Omental fat pad (tissue), 4 donors: ENCODE measurements at places on chromosomes 2 and 18.

GRCh38 chr2:200945395-200945729 is 18.1 kb downstream of the ORC2 start:
- DNase-seq = no peak

DNA sequence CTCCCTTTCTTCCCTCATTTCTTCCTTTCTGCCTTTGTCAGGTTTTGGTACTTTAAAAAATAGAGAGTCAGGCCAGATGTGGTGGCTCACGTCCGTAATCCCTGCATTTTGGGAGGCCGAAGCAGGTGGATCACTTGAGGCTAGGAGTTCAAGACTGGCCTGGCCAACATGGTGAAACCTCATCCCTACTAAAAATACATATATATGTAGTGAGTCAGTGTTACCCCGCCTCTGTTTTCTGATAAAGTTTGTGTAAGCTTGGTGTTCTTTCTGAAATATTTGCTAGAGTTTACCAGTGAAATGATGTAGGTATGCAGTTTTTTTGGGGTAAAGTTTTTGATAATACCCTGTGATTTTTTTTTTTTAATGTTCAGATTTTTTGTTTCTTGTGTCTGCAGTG is 58.8 kb downstream of the DGKD start:
- no peak for DNase-seq

DNA sequence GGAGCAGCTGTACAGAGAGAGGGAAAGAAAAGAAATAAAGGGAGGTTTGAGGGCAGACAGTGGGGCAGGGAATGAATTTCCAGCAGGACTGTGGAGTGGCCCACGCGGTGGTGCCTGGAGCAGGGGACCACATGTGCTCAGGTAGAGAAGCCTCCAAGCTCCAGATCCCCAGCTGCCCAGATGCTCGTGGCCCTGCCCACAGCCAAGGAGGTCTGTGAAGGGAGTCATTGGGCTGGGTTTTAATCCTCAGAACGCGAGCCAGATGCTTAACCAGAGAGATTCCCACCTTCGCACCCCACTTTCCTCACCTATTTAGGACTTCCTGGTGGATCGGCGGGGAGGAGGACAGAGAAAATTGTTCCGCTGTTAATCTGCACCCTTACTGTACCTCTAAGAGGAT is 369.4 kb downstream of the PARD3B start:
- DNase-seq = no peak

DNA sequence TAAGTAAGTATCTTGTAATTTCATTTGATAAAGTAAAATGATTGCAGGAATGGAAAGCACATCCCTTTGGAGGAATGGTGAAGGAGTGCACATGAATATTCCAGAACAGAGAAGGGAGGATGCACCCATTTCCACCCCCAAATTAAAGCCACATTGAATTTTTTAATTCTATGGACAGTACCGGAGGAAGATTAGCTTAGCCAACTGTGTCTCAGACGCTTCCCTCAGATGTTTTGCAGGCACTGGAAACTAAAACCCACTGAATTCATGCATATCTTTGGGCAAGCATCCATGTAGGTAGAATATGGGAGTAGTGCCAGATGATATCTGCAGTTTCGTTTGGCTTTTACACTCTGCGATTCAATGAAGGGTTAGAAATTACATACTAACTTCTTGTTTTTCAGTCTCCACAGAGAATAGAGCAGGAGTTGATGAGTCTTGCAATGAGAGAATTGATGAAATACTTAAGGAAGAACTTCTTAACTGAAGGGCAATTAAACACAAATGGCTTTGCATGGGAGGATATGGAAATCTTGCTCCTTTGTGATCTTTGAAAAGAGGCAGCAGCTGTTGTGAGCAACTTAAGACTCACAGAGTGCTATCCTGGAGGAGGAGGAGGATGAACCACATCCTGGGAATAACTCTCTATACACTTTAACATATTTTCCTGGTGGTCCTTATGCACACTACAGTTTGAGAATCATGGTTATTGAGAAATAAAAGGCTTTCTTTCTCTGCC is 71.7 kb upstream of the MYO3B start:
- DNase-seq = no peak

DNA sequence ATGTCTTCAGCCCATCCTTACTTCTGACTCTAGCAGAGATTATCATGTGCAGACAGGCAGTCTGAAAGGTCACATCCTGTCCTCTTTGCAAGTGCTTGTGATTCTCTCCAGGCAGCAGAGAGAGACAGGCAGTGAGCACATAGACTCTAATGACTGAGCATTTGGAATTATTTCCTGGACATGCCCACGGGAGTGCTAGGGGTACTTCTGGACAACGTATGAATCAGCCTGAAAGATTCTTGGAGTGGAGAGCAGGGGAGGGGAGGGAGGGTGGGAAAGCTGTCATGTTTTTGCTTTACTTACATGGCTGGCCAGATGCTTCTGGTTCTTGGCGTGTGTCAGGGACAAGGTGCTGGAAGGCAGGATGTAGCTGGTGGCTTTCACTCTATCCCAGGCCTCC is 150.6 kb downstream of the RIF1 start:
- no peak for DNase-seq

- DNase-seq = no peak
Measured at GRCh38 chr2:196403471-196403870, 232.1 kb upstream of the STK17B start.
